Skeletal muscle cell (primary cell): ENCODE measurements at places on chromosomes 3 and 15.

DNA sequence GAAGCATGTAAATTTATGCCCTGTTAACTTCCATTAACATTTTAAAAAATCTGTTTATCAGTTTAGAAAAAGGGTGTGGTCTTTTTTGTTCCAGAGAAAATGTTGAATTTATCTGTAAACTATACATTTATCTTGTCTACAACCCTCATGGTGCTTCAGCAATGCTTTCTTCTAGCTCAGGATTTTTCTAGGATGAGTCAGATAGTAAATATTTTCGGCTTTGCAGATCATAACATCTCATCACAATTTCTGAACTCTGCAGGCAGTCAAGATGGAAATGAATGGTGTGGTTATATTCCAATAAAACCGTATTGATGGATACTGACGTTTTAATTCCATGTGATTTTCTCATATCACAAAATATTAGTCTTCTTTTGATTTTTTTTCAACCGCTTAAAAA is 70.5 kb upstream of the FOXB1 start:
- no peak for DNase-seq

DNA sequence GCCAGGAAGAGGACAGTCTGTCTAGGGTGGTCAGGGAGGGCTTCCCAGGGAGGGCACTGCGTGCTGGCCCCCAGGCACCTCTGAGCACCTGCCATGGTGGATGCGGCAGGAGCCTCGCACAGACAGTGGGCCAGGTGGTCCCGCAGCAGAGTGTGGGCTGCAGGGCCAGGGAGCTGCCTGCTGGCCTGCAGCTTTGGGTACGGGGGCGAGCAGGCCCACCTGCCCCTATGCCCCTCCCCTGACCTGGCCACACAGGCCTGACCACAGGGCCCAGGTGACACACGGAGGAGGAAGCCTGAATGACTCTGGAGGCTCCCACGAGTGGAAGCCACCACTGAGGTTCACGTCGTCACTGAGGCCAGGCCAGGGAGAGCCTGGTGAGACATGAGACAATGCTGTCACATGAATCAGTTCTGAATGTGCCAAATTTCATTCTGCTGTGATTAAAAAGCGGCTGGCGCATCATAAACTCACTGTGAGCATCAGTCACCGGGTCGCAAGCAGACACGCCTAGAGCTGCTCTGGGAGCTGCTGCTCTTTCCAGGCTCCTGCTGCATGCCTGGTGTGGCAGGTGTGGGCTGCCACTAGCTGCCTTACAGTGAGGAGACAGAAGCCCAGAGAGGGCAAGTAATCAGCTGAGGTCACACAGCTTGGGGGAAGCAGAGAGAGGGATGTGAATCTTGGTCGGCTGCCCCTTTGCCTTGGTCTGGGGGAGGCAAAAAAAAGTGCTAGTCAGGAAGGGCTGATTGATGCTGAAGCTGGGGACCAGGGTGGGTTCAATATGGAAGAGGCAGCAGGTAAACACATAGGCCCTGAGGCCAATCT is 39.5 kb upstream of the IQSEC1 start:
- no peak for DNase-seq

- DNase-seq: no peak
Measured at GRCh38 chr15:65969865-65970816, 100.8 kb downstream of the RAB11A start.

- no peak for DNase-seq
Measured at GRCh38 chr3:11144996-11145395, 9.3 kb upstream of the HRH1 start.

- DNase-seq: no peak
Measured at GRCh38 chr3:177330779-177331178, 133.5 kb upstream of the TBL1XR1 start.

GRCh38 chr3:57917601-57918000 is 90.6 kb upstream of the FLNB start:
- no peak for DNase-seq

DNA sequence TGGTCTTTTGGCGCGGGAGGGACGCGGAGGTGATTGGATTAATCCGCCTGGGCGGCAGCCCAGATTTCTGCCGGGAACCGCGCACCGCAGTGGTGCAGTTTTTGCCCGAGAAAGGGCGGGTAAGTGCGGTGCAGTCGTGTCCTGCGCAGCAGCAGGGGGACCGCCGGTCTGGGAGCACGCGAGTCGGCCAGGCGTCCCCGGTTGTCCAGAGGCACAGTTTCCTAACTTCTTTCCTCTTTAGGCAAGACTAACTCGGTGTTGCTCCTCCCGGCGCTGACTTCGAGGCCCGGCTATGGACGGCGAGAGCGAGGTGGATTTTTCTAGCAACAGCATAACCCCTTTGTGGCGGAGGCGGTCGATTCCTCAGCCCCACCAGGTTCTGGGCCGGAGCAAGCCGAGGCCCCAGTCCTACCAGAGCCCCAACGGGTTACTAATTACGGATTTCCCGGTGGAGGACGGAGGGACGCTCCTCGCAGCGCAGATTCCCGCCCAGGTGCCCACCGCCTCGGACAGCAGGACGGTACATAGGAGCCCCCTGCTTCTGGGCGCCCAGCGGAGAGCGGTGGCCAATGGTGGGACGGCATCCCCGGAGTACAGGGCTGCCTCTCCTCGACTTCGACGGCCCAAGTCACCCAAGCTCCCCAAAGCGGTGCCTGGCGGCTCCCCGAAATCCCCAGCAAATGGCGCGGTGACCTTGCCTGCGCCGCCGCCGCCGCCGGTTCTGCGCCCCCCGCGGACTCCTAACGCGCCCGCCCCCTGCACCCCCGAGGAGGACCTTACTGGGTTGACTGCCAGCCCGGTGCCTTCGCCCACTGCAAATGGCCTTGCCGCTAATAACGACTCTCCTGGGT is 736 bp downstream of the ARHGEF26 start:
- DNase-seq: no peak
